Inflammatory macrophage treated with lipopolysaccharide for 4 hours (primary cell): ENCODE measurements at places on chromosomes 16 and 17.

- DNase-seq, result no peak
These were observed 3.5 kb downstream of the RBFOX1 start for GRCh38 chr16:7335991-7336634.

DNA sequence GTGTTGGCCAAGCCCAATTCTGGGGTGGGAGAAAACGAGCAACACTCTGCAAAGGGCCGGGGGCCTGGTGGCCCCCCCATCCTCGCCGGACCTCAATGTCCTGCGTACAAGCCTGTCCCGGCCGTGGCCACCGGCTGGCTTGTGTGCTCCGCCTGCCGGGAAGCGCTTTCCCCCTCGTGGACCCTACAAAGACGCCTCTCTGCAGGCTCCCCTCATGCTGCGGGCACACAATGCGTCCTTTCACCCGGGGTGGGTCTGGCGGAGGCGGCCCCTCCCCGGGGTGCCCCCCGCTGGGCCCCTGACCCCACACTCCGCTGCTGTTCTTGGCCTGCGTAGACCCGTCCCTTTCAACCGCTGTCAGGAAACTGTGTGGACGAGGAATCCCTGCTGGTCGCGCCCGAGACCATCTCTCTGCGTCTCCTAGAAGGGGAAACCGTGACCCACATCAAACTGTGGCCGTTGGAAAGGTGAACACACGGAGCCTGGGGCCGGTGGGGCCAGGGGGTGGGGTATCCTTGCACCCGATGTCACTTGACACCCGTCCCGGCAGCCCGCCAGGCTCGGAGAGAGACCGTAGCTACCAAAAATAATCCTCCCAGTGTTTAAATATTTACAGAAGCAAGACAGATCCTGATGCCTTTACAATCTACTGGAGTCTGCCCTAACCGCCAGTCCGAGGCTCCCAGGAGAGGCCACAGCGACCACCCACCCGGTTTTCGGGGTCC is 43.6 kb downstream of the TBC1D16 start:
- DNase-seq, result no peak

DNA sequence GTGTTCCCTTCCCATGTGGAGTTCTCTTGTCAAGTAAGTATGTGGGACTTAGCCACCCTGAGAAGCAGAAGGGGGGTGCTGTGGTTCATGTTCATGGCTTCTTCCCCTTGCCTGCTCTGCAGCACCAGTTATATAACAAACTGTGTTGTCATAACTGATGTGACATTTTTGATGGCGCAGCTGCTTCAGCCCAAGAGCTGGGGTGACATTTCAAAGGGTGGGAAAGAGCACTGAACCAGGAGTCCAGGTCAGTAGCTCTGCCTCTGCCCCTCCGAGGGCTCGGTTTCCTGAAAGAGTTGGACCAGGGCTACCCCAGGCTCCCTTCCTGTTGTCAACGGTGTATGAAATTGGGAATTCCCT is 7.4 kb downstream of the GNAO1 start:
- DNase-seq, result no peak

DNA sequence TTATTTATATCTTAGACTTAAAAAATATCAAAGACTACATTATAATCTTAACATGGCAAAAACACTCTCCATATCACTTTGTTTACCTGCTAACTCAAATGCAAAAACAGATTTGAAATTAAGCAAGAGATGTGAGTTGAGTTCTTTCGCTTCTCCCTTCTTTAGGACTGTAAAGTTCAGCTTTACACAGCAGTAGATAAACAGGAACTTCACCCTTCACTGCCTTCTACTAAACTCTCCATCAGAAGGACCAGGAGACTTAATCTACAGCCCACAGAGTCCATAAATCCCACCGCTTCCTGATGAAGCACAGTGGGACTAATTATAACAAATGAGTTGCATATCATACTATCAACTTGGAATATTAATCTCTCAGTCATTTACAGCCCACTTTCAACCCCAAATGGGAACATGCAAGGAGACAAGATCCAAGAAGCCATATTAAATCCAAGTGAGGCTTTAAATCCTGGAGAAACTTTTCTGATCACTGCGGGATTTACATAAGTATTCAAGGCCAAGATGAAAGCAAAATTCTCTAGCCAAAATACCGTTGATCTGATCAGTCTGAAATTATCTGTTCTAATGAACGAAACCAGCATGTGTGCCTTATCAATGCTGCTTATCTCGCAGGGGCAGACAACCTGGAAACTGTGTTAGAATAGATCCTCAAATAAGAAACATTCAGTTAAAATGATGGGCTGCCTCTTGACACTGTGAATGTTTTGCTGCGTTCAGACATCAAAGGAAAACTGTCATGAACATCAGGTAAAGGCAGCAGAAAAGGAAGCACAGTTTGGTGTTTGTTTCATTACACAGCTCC is 1.6 kb downstream of the AMFR start:
- peak; percentile 72 for DNase-seq

DNA sequence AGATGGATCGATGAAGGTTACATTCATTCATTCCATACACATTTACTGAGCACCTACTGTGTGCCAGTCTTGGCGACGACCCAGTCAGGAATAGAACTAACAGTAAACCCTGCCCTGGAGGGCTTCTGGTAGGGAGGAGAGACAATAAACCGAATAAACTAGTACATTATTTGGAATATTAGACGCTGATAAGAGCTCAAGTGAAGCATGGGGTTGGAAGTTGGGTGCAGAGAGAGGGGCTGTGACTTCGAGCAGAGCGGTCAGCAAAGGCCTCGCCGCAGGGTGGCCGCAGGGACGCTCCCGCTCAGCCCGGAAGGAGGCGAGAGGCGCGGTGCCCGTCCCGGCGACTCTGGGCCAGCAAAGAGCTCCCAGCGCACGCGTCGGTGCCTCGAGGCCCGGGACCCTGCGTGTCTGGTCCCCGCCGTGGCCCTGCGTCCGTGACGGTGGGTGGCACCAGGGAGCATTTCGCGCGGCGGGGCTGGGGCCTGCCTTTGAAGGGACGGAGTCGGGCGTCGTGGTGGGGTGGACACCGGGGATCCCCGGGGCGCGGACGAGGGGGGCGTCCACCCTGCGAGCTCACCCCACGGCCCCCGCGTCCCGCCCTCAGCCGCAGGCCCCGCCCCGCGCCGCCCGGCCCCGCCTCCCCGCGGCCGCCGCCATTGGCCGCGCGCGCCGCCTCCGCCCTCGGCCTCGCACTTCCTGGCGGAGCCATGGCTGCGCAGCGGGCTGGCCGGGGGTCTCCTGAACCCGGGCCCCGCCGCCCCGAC is at the start of gene KLHL36:
Gene KLHL36 (plus strand): TSS at position 684 of the 767 bp plus-strand sequence. CDS start 2,357 bp downstream, outside the sequence.
- DNase-seq, result peak; percentile 54

DNA sequence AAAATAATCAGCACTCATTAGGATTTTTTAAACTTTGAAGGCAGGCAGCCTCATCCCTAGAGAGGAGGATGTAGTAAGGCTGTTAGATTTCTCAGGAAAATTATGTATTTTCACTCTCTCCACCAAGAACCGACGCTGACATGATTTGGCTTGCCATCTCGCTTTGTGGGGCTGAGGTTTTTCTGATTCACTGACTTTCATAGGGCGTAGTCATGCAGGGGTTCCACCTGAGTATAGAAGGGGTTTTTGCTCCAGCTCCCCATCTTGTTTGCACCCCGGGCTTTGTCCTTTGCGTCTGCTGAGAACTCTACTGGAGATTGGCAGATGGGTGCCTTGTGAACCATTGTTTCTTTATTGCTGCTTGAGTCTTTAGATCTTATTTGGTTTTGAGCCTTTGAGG is 20.2 kb downstream of the TOM1L1 start:
- DNase-seq, result no peak

- peak; percentile 95 for DNase-seq
These were observed at the start of gene EVI2A for GRCh38 chr17:31321481-31321880. Gene EVI2A, minus strand, starts transcription at chr17:31321622. Its CDS starts 2,609 bp downstream, at chr17:31319013.

DNA sequence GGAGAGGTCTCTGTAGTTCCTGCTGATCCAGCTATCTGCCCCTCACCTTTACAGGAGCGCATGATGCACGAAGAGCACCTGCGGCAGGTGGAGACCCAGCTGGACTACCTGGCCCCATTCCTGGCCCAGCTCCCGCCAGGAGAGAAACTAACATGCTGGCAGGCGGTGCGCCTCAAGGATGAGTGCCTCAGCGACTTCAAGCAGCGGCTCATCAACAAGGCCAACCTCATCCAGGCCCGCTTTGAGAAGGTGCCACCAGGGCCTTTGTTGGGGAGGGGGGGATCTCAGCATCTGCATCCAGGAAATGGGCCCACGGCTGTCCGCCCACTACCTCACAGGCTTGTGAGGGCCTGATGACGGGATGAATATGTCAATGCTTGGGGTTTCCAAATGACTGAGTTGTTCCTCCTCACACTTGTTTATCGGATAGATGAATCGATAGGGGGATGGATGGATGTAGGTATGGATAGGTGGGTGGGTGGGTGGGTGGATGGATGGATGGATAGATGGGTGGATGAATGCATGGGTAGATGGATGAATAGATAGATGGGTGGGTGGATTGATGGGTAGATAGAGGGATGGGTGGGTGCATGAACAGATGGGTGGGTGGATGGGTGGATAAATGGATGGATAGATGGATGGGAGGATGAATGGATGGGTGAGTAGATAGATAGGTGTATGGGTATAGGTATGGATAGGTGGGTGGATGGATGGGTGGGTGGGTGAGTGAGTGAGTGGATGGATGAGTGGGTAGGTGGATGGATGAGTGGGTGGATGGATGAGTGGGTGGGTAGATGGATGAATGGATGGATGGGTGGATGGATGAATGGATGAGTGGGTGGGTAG is 7.0 kb upstream of the KATNB1 start:
- no peak for DNase-seq

- no peak for DNase-seq
These were observed 2.6 kb upstream of the IL17C start for GRCh38 chr16:88635671-88636319.

GRCh38 chr16:69131839-69132423 is 457 bp downstream of the CHTF8 start:
- DNase-seq, result peak; percentile 57

DNA sequence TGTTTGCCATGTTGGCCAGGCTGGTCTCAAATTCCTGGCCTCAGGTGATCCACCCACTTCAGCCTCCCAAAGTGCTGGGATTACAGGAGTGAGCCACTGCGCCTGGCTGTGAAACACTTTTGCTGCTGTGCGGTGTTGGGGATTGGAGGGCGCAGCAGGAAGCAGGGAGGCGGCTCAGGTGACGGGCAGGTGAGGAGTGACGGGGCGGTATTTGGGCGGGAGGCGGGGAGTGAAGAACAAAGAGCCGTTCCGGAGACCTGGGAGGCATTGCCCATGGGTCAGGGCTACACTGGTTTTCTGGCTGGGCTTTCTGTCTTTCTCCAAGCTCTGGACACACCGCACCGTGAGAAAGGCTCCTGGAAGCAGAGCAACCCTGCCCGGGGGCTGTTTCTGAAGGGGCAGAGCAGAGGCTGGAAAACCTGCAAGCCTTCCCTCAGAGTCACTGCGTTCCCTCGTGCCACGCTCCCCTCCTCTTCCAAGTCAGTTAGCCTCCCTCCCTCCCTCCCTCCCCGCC is 22.1 kb downstream of the CRISPLD2 start:
- DNase-seq, result no peak

DNA sequence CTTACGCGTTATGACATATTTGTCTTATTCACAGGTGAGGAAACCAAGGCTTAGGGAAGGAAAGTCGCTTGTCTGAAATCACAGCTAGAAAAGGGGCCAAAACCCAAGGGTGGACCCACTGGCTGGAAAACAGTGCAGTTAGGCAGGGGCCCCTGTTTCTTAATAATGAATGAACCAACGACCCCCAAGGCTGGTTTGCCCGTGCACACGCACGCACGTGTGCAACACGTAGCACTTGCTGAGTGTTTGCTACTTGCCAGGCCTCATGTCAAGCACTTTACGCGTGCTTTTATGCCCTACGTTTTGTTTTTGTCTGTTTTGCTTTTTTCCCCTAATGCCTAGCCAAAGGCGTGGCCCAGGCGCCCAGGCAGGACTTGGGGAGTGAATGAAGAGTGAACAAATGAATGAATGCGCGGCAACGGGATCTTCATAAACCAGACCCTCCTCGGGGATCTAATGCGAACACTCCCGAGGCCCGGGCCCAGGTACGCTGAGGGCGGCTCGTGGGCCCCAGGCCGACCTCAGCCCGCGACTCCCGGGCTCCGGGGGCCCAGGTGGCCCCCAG is 571 bp upstream of the USP10 start:
- DNase-seq, result no peak

- no peak for DNase-seq
These were observed 1.4 kb upstream of the ABR start for GRCh38 chr17:1180958-1181752.
